Left hindlimb (tissue), 1 donor: ENCODE measurements at places on chromosomes 2 and 18.

DNA sequence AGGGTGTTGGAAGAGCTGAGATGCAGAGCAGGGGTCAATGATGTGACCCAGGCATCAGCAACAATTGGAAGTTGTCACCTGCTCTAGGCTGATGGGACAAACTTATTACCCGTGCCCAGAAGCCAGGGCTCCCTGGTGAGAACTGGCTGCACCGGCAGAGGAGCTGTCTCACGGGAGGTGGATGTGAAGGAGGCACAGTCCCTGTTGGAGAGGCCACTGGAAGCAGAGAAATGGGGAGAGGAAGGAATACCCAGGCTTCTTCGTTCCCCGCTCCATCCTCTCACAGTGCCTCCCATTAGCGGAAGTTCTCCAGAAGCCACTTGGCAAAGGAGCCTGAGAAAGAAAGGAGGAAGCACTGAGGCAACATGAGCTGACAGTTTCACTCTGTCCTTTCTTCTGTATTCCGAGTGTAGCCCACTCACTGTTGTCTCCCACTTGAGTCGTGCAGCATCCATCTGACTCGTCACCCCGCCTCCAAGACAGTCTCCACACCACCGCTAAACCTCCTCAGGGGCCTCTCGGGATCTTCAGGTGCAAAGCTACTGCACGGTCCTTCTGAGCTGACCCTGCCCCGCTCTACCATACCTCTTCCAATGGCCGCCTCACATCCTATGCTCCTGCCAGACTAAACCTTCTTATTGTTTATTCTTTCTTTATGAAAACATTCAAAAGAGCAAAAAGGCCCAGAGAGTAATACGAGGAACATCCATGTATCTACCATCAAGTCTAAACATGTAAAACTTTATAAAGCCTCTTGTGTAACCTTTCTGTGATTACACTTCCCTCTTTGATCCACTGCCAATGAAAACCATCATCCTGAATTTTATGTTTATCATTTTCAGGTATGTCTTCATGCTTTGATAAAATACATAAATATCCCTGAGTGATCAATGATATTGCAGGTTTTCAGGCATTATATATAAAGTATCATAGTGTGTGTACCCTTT is 19.1 kb upstream of the AFTPH start:
- DNase-seq = no peak

- no peak for DNase-seq
Observed at GRCh38 chr18:23341383-23341782, 111.7 kb upstream of the RIOK3 start.

DNA sequence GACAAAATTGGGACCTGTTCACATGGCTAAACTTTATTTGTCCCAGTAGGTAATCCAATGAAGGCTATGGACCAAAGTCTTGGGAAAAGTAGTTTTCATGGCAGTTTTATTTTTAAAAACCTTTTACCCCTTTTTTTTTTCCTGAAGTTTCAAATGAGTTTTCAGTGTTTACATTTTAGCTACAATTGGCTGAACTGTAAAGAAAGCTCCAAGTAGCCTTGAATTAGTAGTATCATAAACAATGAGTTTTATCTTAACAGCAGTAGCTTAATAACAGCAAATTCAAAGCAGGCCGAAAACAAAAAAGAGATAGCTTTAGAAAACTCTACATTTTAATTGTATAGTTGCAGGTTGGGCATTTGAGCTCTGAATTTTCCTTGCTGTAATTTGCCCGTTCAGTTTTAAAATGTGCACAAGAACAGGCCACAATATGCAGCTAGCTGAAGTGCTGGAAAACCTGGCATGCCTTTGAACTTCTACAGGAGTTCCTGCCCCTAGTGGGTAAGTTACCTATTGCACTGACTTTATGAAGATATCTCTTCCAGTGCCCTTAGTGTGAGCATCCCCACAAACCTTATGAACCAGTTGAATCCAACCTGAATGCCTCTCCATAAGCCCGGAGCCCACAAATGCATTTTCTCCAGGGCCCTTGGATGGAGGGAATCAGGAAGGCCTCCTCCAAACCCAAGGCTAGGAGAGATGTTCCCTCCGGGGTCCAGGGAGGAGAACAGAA is 106.7 kb downstream of the XRCC5 start:
- no peak for DNase-seq

DNA sequence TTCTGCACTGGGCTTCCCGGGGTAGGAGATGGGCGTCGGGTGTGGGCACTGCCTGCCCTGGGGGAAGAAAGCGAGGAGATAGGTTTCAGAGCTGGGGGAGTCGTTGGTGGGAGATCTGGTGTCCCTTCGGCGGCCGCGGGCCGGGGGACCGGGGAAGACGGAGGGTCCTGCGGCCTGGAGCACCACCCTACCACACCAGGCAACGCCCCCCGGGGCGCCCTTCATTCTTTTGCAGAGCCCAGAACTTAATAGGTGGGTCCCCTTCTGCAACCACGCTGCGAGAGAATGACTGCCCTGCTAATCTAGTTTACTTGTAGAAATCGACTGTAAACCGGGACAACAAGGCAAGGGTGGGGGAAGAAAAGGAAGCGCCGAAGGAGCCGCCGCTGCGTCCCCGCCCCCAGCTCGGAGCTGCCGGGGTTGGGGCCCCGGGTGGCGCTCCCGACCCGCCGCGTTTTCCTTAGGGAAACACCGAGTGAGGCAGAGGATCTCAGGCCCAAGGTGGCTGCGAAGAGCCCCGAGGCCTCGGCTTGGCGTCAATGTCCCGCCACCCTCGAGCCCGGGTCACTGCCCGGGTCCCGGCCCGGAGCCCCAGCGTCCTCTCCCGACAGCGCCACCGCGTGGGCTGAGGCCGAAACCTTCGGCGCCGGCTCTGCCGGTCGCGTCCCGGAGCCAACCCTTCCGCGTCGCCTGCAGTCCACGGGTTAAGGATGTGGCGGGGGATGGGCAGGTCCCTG is 5.4 kb upstream of the SATB2 start:
- peak; percentile 85 for DNase-seq

- no peak for DNase-seq
Observed at GRCh38 chr2:56244911-56245530, 61.2 kb downstream of the CCDC85A start.

DNA sequence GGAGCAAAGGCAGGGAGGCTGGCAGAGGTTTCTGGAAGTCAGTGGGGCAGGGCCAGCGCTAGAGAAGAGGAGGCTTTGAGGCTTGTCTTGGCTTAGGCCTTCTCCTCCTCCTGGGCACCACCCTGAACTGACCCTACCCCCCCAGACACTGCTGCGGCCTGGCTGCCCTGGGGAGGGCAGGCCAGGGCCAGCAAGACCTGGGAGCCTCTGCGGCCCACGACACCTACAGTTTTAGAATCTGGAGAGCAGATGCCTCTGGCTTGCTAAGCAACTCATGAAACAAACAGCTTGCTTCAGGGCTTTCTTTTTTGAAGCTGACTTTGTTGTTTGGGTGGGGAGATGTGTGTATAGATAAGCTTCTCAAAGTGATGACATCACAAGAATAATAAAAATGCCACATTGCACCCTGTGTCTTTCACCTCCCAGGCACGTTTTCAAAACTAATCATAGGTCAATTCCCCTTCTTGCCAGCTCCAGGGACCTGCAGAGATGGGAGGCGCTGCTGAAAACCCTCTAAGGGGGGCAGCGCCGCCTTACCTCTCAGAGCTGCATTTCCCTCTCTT is 46.2 kb upstream of the SMAD7 start:
- no peak for DNase-seq

DNA sequence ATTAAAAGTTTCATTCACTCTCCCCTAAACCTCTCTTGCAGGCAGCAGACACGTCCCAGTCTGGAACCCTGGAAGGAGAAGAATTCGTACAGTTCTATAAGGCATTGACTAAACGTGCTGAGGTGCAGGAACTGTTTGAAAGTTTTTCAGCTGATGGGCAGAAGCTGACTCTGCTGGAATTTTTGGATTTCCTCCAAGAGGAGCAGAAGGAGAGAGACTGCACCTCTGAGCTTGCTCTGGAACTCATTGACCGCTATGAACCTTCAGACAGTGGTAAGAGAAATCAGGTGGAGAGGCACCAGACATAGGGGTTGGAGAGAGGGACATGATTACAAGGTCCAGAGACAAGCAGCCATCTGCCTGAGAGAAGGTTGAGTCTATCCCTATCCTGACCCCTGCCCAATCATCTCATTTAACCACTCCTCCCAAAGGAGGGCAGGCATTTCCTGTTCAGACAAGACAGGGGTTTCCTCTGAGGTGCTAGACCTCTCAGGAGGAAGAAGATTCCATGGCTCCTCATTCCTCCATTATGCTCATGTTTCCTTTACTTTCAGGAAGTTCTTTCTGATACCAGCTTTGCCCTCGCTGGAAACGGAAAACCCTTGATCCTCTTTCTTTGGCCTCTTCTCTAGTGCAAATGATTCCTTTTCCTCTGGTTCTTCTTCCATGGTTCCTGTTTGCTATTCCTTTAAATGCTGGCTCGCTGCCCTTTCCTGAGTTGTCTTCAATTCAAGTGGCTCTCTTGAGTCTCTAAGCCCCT is 15.1 kb downstream of the PLCD4 start:
- DNase-seq = no peak

- no peak for DNase-seq
Observed at GRCh38 chr18:59663096-59663495, 34.1 kb downstream of the CCBE1 start.

DNA sequence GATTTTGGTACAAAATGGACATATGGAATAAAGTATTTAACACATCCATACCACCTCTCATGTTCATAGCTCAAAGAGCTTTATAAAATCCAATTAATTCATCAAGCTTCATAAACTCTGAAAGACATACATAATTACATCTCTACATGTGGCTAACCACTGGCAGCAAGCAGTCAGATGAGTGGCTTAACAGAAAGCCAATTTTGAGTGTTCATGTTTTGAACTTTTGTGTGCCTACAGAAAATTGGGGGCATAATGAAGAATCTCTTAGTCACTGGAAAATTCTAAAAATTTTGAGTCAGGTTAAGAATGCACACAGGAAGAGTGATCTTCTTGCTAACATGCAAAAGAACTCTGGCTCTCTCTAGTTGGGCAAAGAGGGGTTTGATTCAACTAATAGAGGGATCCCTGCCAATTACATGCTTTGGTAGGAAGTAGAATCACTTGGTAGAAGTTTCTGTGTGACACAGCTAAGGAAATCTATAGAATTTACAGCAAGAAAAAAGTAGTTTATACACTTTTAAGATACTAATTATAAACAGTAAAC is 287.4 kb downstream of the NOL4 start:
- DNase-seq = no peak

GRCh38 chr2:11717623-11718022 is 28.8 kb upstream of the LPIN1 start:
- no peak for DNase-seq

DNA sequence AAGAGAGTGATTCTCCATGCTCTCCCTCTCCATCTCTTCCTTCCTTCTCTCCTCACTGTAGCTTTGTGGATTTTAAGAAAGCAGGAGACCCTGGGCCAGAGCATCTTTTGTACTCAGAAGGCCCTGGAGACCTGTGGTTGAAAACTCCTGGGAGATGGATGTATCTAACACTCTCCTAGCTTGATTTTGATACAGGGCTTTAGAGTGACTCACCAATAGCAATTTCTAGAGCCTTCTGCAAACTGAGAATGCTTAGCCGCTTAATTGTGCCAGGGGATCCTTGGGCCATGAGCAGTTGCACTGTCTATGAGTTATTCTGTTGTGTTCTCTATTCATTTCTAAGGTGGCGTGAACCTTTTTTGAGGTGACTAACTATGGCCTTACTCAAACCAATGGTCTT is 17.7 kb downstream of the HOXD1 start:
- DNase-seq = no peak

GRCh38 chr2:9749546-9750223 is 93.6 kb upstream of the TAF1B start:
- no peak for DNase-seq

GRCh38 chr2:17519486-17519885 is 1.2 kb upstream of the RAD51AP2 start:
- DNase-seq = no peak

DNA sequence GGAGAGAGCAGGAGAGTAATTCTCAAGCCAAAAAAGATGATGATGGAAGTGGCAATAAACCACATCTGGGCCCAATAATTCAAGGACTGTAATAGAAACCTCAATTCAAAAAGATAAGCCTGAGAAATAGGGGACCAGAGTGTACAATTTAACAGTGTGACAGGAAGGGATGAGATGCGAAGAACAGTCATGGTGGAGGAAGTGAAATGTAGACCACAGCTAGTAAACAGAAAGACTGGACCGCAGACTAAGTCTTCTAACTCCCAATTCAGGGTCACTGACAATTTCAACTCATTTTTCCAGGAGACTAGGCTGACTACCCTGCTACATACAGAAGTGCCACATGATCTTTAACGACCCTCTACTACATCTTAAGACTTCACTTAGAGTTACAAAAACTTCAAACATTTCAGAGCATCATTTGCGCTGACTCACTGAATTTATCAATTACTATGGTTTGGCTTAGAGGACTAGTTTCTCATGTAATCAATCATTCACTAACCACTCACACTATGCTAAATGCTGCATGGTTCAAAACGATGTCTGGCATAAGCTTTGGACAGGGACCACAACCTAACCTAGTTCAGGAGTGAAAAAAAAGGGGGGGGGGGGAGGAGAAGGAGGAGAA is 9.0 kb downstream of the CUL3 start:
- DNase-seq = no peak

- DNase-seq = no peak
Observed at GRCh38 chr18:55220523-55220922, 261.3 kb upstream of the CCDC68 start.

DNA sequence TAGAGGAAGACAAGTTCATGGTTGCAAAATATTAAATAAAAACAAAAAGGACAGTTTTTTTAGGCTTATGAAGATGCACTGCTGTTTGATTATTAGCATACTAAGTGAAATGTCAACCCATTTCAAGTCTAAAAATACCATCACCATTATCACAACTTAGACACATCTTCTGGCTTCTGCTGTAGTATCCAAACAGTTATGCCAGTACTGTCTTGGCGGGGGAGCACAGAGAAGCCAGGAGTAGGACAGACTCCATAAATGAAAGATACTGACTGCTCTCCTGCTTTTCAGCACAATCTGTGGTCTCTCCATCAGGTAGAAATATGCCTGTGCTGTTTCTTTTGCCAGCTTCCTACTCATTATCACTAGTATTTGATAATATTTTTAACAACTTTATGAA is 179.2 kb upstream of the DSEL start:
- DNase-seq = no peak

DNA sequence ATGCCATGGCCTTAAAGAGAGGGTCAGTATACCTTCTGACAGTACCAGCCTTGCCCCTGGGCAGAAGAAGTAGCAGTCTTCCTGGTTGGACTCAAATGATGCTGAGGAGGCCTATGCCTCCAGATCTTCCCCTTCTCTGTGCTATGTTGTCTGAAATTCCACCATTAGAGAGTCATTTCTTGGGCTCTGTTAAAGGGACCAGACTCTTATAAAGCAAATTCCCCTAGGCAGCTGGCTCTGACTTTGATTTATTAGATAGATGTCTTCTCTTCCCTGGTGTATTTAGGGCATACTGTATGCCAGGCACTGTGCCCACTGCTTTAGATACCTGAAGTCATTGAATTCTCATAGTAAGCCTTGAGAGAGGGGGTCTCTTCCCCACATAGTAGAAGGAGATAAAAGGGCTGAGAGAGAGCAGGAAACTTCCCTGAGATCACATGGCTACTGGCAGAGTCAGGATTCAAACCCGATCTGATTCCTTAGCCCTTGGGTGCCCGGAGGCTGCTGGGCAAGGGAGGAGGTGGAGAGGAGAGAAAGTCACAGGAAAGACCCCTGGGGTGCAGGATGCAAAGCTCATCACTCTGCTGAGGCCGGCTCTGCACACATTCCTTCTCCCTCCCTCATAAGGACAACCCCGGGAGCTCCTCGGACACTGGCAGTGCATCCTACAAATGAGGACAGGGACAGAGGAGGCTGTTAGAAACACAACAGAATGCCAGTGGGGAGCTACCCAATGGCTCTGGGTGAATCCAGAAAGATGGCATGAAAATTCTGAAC is 23.0 kb downstream of the COPS9 start:
- DNase-seq = no peak
